Astrocyte of the cerebellum (primary cell): ENCODE measurements at places on chromosomes 2 and 18.

GRCh38 chr18:63887424-63887823 lies at the start of gene SERPINB2:
TSS of gene SERPINB2 (plus strand) at chr18:63887705. CDS start at chr18:63891445, 3,740 bp downstream.
- DNase-seq, result no peak

GRCh38 chr18:79608535-79608934 lies 71.1 kb upstream of the CTDP1 start:
- DNase-seq, result no peak

- no peak for DNase-seq
These were observed 2.6 kb downstream of the UGT1A10 start for GRCh38 chr2:233638836-233639235.

GRCh38 chr18:79802298-79802697 lies 4.6 kb downstream of the KCNG2 start:
- no peak for DNase-seq

- no peak for DNase-seq
These were observed 38.8 kb downstream of the EPHA4 start for GRCh38 chr2:221533299-221533698.

- no peak for DNase-seq
These were observed 352.6 kb downstream of the TNS1 start for GRCh38 chr2:217650229-217650628.

GRCh38 chr18:49206717-49207116 lies 253.7 kb downstream of the DYM start:
- no peak for DNase-seq

DNA sequence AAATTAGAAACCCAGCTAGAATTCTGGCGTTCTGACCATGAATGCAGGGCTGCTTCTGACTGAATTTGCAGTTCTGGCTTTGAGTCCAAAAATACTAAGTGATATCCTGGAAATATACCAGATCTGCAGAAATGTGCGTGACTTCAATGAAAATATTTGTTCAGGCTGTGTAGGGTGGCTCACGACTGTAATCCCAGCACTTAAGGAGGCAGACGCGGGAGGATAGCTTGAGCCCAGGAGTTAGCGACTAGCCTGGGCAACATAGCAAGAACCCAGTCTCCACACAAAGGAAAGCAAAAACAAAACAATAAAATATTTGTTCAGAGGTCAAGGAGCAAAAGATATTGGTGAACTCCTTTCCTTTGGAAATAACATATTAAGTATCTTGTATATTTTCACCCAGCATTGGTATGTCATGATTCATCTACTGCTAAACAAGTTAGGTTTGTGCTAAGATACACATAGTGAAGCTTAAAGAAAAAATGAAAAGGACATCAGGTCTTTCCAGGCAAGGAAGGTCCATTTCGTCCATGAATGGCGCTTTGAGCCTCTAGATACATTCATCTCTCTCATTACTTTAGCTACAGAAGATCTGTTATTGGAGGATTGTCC lies 239.2 kb downstream of the CMPK2 start:
- DNase-seq, result peak; percentile 1

GRCh38 chr2:10900216-10901109 lies 11.3 kb upstream of the KCNF1 start:
- DNase-seq, result no peak

DNA sequence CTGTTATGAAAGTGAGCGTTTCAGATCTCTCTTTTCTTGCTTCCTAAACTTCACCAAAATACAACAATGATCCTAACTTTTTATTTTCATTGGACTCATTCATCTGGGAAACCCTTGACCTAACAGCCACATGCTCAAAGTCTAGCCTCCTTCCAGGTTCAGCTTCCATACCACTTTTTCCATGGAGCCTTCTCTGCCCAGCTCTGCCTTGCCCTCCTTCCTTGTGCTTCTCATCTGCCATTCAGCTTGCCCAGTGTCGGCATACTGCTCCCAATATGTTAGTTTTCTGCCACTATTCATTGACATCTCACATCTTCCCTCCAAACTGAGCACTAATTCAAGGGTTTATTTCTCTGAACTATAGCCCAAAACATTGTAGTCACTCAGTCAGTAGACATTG lies 214.7 kb downstream of the RAD51AP2 start:
- DNase-seq, result no peak

DNA sequence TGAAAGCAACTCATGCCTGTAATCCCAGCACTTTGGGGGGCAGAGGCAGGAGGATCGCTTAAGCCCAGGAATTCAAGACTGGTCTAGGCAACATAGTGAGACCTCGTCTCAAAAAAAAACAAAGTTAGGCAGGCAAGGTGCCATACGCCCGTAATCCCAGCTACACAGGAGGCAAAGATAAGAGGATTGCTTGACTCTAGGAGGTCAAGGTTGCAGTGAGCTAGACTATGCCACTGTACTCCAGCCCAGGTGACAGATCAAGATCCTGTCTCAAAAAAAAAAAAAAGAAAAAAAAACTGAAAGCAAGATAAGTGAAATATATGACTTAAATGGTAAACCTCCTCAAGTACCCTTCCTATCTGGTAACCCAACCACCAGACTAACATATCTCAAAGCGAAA lies 59.8 kb downstream of the USP34 start:
- DNase-seq, result no peak

GRCh38 chr2:201136889-201137321 lies 20.9 kb downstream of the CFLAR start:
- DNase-seq, result no peak

DNA sequence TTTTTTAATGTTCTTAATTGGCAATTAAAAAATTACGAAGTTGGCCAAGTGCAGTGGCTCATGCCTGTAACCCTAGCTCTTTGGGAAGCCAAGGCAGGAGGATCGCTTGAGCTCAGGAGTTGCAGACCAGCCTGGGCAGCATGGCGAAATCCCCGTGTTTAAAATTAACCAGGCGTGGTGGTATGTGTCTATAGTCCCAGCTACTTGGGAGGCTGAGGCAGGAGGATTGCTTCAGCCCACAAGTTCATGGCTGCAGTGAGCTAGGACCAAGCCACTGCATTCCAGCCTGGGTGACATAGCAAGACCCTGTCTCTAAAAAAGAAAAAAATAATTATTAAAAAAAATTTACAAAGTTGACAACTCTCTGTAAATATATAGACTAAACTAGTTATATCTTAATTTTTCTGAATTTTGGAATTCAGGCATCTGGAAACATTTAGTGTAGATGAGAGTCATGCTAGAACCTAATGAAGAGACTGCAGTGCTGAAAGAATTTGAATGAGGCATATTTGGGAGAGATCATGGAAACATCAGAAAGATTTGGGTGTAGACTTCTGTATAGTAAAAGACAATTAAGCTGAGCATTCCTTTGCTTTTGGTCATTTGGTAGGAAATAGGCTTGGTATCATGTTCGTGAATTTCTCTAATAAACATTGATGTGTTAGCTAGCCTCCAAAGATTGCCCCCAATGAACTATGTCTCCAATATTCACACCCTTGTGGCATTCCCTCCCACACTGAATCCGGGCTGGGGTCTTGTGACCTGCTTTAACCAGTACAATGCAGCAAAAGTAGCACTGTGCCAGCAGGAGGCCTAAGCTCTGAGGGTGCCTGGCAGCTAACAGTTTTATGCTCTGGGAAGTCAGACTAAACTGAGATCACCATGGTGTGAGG lies 4.2 kb upstream of the ROCK1 start:
- DNase-seq, result no peak

- DNase-seq, result no peak
These were observed 51.7 kb downstream of the ARHGAP28 start for GRCh38 chr18:6781142-6781714.

GRCh38 chr2:44351676-44352075 lies 9.6 kb downstream of the PREPL start:
- no peak for DNase-seq

DNA sequence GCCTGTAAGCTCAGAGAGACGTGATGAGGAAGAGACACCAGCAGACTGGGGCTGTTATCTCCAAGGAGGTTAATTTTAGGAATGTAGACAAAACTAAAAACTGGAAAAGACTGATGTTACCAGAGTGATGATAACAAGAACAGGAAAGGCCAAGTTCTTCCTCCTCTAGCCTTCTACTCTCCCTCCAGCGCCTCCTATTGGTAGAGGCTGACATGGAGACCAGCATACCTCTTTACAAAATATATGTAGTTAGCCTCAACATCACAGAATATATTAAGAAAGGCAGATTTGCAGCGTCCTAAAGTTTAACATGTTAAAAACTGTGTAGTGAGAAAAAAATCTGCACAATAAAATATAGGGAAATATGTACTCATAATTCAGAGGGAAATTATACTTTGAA lies 66.0 kb downstream of the TCF4 start:
- DNase-seq, result no peak

GRCh38 chr2:29706171-29706720 lies 215.1 kb downstream of the ALK start:
- DNase-seq, result peak; percentile 3

DNA sequence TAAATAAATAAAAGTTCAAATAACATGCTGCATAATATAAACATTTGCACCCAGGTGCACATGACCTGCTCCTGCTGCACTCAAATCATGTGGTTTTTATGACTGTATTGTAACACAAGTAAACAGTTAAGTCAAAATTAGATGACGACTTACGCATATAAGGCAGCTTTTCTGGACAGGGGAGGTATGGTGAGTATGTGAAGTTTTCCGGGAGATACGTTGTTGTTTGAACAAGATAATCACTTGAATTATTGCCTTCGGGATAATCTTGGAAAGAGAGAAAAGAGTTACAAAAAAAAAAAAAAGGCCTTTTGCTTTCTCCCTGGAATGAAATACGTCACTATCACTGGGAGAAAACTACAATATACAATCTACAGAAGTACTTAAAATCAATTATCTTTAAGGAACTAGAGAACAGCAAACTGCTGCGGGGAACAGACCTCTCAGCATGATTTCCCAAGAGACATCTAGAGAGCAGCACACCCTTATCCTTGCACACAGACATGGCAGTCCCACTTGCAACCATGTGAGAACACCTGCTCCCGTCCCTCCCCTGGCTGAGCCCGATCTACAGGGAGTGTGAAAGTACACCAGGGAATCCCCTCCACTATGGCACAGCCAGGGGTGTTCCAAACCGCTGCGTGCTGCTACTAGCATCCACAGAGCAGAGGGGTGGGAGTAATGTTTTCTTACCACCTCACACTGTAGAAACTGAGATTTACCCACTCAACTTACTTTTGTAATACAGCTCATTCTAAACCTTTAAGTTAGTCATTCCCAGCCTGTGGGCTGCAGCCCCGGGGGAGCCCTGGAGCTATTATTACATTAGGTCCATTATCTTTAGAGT lies 26.3 kb downstream of the B4GALT6 start:
- DNase-seq, result no peak

DNA sequence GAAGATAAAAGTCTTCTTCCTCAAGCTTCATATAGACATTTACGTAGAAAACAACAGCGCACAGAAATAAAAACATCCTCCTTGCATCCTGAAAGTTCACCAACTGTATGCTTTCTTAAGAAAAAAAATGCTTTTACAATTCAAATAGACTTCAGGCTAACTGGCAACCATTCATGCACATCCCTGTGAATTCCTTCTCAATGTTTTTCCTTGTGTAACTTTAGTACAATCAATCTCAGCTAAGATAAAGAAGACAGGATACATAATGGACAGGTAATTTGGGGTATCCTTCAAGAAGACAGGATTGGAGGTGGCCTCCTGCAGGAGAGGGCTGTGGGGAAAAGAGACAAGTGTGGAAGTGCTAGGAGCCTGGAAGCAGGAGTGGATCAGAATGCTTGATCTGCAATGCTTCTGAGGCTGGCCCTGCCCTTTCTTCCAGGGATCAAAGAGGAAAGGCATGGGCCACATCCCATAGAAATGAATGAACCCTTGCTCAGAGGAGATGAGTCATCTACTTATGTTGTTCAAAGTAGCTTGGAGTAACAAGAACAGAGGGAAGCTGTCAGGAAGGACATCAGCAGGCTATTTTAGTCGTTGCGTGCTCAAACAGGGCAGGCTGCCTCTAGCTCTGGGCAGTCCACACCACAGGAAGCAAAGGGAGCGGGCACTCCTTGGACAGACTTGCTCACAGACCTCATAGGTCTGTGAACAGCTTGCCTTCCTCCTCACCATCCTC lies 126.6 kb downstream of the TMEM131 start:
- peak; percentile 52 for DNase-seq

DNA sequence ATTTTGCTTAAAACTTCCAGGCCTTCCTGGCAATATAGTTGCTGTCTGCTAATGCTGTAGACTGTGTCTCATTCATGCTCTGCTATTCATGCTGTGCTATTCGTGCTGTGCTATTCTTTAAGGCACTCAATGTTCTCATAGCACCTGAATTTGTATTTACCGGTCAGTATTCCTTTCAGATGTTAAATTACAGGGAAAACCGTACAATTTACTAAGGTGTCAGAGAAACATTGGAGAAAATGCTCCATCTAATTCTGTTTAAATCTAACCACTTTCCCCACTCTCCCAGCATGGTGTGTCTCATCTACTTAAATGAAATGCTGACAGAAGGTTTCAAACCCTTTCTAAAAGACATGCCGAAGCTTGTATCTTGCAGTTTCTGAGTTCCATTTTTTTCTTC lies 25.0 kb downstream of the FAM171B start:
- no peak for DNase-seq

DNA sequence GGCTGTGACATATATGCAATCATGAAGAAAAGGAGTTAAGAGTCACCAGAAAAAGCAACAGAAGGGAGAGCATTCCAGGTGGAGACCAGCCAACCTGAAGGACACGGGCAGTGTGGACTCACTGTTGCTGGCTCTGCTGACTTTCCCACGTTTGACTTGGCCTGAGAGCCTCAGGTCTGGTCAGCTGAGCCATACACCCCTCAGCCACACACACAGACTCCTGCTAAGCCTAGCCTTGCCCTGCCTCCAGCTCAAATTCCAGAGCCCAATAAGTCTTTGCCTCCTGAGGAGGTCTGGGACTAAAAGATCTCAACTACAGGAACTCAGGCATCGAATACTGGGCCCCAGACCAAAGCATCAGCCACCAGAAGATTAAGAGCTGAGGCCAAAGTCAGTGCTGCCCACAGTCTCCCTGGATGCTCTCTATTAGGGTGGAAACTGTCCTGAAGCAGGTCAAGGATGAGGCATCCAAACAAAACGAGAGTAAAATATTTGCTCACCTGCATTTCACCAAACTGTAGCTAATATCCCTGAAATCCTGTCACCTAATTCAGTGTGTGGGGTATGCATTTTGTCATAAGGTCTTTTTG lies 23.3 kb downstream of the CACNB4 start:
- DNase-seq, result no peak

DNA sequence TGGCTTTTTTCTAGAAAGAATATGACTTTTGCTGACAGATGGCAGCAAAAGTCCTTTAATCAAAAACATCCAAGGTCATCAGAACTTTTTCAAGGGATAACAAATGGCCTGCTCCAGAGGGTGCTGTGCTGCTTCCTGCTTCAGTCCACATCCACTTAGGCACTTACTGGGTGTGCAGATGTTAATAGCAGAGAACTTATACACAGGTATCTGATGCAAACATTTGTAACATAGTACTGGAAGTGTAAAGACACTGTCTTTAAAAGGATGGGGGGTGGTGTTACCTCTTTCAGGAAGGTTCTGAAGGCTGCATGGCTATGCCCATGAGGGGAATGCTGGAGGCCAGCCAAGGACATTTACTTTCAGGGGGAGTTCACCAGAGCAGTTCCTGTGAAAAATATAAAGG lies 5.5 kb downstream of the HOXD8 start:
- no peak for DNase-seq

- DNase-seq, result no peak
These were observed 57.7 kb upstream of the SEMA4C start for GRCh38 chr2:96927405-96928171.

GRCh38 chr2:132429941-132430573 lies 13.5 kb downstream of the GPR39 start:
- DNase-seq, result no peak
